ENCODE measurements at places on chromosomes 16 and 17. TPM values are rescaled to one million over a fixed set of nuclear protein-coding genes. Genes with fewer than 3 reads are reported as not detected.

HOXB6 gene
- total RNA-seq: 17.6 TPM

PDILT gene
- not detected for total RNA-seq

PRR11 gene
- 17.2 TPM for total RNA-seq

CSH1 gene
- not detected for total RNA-seq

CCL4 gene
- total RNA-seq: not detected

CCR7 gene
- not detected for total RNA-seq

GLTPD2 gene
- 4.7 TPM for total RNA-seq

OTOP3 gene
- 1.3 TPM for total RNA-seq

NPIPA2 gene
- 8.2 TPM for total RNA-seq

SULT1A3 gene
- total RNA-seq: 33.0 TPM

DPEP3 gene
- total RNA-seq: not detected

CDK5RAP3 gene
- 217 TPM for total RNA-seq

All from type B pancreatic cell (in vitro differentiated cells).